Bronchial epithelial cell (primary cell): ENCODE measurements at places on chromosomes 6 and 20.

GRCh38 chr20:46255440-46256104 is 52.7 kb downstream of the CDH22 start:
- DNase-seq = peak; percentile 95

- no peak for DNase-seq
Measured at GRCh38 chr6:12265296-12265695, 24.9 kb upstream of the EDN1 start.

GRCh38 chr20:45365444-45365970 is 2.6 kb downstream of the SYS1 start:
- DNase-seq = no peak

- DNase-seq = no peak
Measured at GRCh38 chr6:50653253-50653652, 60.1 kb upstream of the TFAP2D start.

GRCh38 chr20:3350422-3350821 is 57.0 kb downstream of the DNAAF9 start:
- DNase-seq = no peak

- DNase-seq = no peak
Measured at GRCh38 chr6:13068586-13069210, 259.6 kb downstream of the TBC1D7 start.

GRCh38 chr20:37406010-37406998 is 60.4 kb downstream of the SRC start:
- DNase-seq = peak; percentile 17

GRCh38 chr20:17644451-17644850 is 37.6 kb downstream of the RRBP1 start:
- DNase-seq = no peak

DNA sequence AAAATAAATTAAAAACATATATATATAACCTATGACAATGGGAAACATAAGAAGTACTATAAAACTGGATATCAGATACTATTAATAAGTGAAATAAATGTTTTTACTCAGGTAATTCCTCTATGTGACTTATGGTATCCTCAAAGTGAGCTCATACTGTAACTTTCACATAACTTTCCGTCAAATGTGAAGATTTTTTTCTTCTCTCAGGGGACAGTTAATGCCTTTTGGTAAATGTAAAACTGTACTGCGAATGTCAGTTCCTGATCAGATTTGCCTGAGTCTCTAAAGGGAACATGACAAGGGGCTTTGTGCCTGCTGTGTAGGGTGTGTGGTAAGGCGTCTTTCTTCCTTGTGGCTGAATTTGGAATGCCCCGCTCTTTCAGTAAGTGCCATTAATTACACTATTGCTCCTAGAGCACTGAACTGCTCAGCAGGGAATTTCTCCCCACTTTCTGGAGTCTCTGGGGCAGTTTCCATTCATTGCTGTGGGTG is 271.8 kb downstream of the PRL start:
- no peak for DNase-seq
